ENCODE measurements at places on chromosomes 6 and 20. TPM values are rescaled to one million over a fixed set of nuclear protein-coding genes. Genes with fewer than 3 reads are reported as not detected.

DNA sequence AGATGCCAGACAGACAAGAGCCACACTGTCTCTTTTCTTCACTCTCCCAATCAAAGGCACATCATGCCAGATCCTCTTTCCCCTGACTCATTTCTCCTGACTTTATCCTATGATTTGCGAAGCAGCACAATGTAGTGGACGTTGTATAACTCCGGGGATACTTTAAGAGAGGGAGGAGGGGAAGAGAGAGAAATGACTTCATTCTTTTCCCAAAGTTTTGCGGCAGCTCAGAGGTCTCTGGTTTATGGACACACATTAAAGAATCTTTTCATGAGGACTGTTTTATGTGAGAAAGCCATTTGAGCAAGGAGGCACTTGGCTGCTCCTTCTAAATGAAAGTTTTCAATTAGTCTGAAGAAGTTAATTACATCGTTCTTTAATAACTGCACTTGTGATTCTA is 75.1 kb upstream of the MC3R start:
- no peak overlapping the region for H3K27ac ChIP-seq
- H3K27me3 ChIP-seq, result no peaks in the 10 kb centered on the region
- no peaks in the 10 kb centered on the region for H3K36me3 ChIP-seq
- no peak for DNase-seq
- no peaks in the 10 kb centered on the region for H3K4me1 ChIP-seq

Gene HLA-DPA1
- 30.4 TPM for total RNA-seq

- peak; percentile 51 for DNase-seq
- H3K27me3 ChIP-seq, result no peaks in the 10 kb centered on the region
- H3K4me1 ChIP-seq, result peaks cover 3% of the 10 kb centered on the region
- H3K4me3 ChIP-seq, result no peak overlapping the region
Measured at GRCh38 chr6:129929433-129929832, 68.3 kb upstream of the TMEM244 start.

Gene STMND1
- total RNA-seq, result not detected

DNA sequence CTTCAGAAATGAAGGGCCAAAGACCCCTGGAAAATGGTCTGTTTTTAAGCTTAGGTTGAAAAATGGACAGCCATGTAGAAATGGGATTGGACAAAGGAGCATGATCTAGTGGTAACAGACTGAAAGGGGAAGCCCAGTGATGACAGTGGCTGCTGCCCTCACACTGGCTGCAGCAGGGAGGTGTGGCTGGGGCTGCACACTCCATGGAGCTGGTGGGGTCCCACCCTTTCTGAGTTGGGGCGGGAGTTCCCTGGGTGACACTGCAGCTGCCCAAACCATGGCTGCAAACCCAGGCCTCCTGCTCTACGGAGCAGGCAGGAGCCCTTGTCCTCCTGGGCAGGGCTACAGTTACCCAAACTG is 8.5 kb upstream of the PACSIN1 start:
- H3K36me3 ChIP-seq, result no peaks in the 10 kb centered on the region
- no peak overlapping the region for H3K27ac ChIP-seq

Gene EBF4
- total RNA-seq, result under 0.01 TPM

- H3K4me1 ChIP-seq, result no peaks in the 10 kb centered on the region
- H3K27me3 ChIP-seq, result no peaks in the 10 kb centered on the region
- no peak overlapping the region for H3K27ac ChIP-seq
- DNase-seq, result no peak
- H3K36me3 ChIP-seq, result no peaks in the 10 kb centered on the region
Measured at GRCh38 chr20:6492271-6493055, 275.0 kb upstream of the BMP2 start.

GRCh38 chr6:44554194-44554593 is 166.7 kb downstream of the CDC5L start:
- H3K4me3 ChIP-seq, result no peak overlapping the region
- H3K27ac ChIP-seq, result no peak overlapping the region
- DNase-seq, result no peak
- H3K27me3 ChIP-seq, result peaks cover 44% of the 10 kb centered on the region
- no peaks in the 10 kb centered on the region for H3K4me1 ChIP-seq

- no peak overlapping the region for H3K27ac ChIP-seq
- no peak for DNase-seq
- no peaks in the 10 kb centered on the region for H3K27me3 ChIP-seq
- no peaks in the 10 kb centered on the region for H3K36me3 ChIP-seq
- no peak overlapping the region for H3K4me3 ChIP-seq
Measured at GRCh38 chr20:35238170-35238569, 11.7 kb downstream of the MMP24 start.

GRCh38 chr6:54903884-54904283 is 57.3 kb downstream of the FAM83B start:
- DNase-seq, result no peak
- no peaks in the 10 kb centered on the region for H3K36me3 ChIP-seq
- H3K27ac ChIP-seq, result no peak overlapping the region
- H3K27me3 ChIP-seq, result no peaks in the 10 kb centered on the region
- no peaks in the 10 kb centered on the region for H3K4me1 ChIP-seq

Gene SLC2A10
- total RNA-seq, result 47.4 TPM

Gene EEF1A2
- total RNA-seq, result not detected

Data from osteoblast (primary cell).